CD4-positive, alpha-beta T cell treated with Interleukin-2 at 100 ng/mL for 4 hours (primary cell): ENCODE measurements at places on chromosomes 7 and 10.

GRCh38 chr7:55085511-55086412 is 66.9 kb downstream of the EGFR start:
- no peak for DNase-seq

GRCh38 chr7:68733219-68734153 is 864.8 kb upstream of the AUTS2 start:
- DNase-seq, result no peak

DNA sequence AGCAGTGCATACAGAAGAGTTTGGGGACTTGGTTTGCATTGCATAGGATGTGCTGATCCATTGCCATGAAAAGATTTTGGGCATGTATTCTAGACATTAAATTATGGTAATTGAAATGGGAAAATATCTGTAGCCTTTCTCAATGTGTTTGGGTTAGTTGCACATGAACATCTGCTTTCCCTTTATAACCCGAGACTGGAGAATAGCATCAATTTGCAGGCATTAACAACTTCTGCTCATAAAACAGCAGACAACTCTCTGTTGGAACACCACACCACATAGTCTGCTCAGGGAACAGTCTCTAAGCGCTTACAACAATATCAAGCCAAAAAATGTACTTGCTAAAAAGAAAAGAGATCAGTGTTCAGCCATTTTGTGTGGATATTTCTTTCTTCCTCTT is 1391.1 kb upstream of the LRRTM3 start:
- no peak for DNase-seq

GRCh38 chr7:150641854-150642253 is 9.7 kb upstream of the GIMAP6 start:
- no peak for DNase-seq

DNA sequence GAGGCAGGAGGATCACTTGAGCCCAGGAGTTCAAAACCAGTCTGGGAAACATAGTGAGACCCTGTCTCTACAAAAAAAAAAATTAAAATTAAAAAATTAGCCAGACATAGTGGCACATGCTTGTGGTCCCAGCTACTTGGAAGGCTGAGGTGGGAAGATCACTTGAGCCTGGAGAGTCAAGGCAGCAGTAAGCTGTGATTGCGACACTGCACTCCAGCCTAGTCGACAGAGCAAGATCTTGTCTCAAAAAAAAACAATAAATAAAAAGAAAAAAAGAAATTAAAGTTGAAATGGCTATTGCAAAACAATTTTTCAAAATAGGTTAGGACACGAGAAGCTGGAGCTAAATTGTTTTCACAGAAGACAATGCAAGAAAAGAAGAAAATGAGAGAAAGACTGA is 379.0 kb upstream of the RNF32 start:
- no peak for DNase-seq

DNA sequence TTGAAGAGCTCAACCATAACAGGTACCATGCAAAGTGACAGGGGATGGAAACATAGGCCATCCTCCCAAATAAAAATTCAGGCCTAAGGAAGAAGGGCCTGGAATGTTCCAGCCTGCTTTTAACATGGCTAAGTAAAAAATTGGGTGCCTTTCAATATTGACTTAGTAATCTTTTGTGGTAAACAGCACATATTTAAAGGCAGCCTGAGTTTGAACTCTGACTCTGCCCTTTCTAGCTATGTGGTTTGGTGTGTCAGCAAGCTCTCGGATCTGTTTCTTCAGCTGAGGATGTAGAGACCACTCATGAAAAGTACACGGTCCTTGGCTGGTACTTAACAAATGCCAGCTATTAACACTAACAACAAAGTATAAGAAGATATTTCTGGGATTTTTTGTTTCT is 191.8 kb upstream of the CDCA7L start:
- DNase-seq, result no peak

- DNase-seq, result peak; percentile 38
These were observed 3.0 kb upstream of the BTBD16 start for GRCh38 chr10:122267849-122268737.

DNA sequence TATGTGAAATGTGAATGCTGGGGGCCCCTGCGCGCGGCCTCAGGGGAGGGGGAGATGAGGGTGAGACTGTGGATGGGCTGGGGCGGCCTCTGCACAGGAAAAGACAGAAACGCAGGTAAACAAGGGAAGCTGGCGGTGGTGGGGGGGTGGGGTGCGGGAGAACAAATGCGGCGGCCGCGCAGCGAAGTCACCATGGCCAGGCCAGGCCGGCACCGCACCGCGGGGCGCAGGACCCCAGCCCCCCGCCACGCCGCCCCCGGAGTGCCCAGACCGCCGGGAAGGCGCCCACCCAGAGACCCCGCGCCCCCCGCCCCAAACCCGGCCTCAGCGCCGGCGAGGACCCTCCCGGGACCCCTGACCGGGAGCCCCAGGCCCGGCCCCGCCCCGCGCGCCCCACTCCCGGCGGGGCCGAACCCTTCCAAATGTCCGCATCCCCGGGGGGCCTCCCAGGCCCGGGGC is 14.5 kb upstream of the DNAAF5 start:
- DNase-seq, result no peak

DNA sequence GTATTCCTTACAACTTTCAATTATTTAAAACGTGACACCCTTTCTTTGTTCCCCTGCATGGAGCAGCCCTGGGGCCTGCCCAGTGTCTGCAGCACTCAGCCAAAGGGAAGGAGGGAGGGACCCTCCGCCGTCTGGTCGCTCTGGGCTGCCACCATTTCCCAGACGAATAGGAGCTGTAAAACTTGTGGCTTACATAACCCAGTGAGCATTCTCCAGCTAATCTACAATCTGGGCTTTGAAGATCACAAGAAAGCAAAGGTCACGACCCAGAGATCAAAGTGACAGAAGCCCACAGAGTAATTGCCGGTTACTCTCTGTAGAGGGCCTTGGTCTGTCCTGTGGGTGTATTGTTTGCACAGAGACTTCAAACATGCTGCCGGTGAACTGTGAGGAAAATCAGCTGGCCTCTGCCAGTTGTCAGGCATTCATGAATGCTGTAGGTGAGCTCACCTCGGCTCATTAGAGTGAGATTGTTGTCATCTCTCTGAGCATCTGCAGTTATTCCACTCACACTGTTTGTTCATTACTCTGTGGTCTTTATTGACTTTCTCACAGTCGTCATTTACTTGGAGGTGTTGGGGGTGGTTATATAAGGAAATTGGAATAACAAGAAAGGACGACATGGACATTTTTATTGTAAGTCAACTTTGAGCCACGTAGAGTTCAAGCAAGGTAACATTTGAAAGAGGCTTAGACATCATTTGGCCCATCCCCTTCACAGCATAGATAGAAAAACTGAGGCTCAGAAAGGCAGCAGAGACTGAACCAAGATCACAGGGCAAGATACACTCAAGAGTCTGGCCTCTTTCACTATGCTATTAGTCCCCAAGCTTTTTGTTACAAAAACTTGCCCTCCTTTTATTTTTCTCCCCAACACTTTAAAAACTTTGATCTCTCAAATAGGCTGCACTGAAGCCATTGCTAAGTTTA is 619.8 kb downstream of the LRMDA start:
- no peak for DNase-seq

GRCh38 chr7:24492576-24492975 is 80.7 kb upstream of the PALS2 start:
- no peak for DNase-seq

GRCh38 chr7:152664636-152665035 is 11.3 kb downstream of the XRCC2 start:
- no peak for DNase-seq

- peak; percentile 81 for DNase-seq
These were observed 538 bp downstream of the TRIM8 start for GRCh38 chr10:102644646-102645387.

DNA sequence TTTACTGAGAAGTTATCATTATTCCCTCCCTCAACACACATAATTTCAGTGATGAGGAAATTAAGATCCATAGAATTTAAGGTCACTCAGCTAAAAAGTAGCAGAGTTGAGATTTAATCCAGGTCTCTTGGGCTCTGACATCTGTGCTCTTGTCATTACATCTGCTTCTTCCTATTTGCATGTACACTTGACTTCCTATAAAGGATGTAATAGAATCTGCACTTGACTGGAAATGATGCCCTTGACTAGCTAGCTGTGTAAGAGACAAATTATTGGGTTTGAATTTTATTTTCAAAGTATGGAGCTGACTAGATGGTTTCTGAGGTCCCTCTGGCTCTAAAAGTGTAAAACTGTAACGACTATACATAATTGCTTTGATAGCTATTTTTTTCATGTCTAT is 59.5 kb downstream of the AGK start:
- no peak for DNase-seq

GRCh38 chr10:126097558-126098225 is 201.3 kb downstream of the FANK1 start:
- DNase-seq, result no peak

GRCh38 chr7:155408651-155409586 is 49.0 kb upstream of the EN2 start:
- no peak for DNase-seq

DNA sequence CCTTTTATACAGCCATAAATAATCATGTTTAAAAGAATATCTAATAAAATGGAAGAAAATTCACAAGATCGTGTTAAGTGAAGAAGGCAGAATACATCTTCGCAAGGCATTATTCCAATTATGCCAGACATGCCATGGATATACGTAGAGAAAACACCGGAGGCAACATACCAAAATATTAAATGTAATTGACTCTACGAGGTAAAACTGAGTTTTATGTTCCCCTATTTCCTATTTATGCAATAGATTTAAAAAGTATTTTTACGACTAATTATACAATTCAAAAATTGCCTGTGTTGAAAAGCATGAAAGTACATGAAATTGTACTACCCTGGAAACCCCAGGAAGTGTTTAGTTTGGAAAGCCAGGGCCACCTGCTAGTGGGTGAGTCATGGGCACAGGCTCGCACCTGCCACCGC is 936 bp upstream of the REPIN1 start:
- DNase-seq, result no peak

GRCh38 chr7:131674131-131674530 is 117.7 kb upstream of the PODXL start:
- DNase-seq, result no peak

DNA sequence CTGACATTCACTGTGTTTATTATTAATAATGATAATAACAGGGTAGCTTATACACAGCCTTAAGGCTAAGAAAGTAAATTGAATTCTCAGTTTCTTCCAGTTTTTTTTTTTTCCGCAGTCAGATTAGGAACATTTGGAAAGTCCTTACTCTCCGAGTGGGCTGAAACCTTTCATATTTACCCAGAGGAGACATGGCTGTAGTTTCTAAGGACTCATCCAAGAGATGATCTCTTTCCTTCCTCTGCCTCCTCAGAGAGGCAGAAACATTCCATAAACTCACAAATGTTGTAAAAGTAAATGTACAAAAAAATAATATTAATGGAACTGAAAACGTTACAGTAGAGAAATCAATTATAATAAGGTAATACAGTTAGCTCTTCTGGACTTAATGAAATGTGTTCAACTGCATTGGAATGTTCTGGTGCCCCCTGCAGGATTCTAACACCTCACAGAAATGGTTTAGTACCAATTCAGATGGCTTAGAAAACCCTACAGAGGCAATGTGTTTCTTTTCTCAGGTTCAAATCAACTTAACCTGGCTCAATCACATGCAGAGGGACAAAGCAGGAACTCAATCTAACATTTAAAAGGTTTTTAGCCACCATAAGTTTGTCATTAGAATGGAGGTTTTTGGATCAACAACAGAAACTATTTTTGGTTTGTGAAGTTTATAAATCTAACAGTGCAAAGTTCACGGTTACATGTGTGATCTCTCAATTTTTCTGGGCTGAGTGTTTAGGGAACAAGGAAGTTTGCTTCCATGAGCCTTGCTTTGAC is 71.7 kb downstream of the ICA1 start:
- DNase-seq, result peak; percentile 84

DNA sequence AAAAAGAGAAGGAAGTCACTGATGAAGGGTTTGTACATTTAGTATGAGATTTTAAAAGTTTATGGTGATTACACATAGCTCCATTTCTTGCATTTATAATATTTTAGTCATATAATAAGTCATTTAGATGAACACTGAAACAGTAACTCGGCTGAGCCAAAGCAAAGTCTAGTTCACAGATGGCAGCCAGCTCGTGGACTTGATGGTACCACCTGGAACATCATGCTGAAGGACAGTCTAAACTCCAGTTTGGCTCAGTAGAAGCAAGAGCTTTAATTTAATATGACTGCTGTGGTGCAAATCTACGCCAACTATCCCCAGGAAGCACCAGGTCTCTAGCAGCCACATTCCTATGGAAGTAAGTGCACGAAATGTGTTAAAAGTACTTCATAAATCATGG is 16.4 kb downstream of the SRI start:
- DNase-seq, result no peak

DNA sequence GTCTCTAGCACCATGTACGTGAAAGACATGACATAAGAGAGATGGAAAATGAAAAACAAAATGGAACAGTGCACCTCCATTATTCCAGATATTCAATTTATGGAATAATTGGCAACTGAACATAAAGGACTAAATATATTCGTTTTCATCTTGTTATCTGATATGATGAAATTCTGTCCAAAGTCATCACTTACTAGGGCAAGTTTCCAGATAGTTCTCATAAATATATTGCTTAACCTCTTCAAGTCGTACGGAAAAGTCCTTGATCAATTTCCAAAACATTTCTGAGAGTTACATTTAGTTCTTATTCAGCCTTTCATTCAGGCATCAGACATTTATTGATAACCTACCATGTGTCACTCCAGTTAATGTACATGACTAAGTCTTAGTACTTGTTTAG is 185.2 kb downstream of the HGF start:
- DNase-seq, result no peak

GRCh38 chr10:78688901-78689583 is 379.7 kb upstream of the ZMIZ1 start:
- no peak for DNase-seq

DNA sequence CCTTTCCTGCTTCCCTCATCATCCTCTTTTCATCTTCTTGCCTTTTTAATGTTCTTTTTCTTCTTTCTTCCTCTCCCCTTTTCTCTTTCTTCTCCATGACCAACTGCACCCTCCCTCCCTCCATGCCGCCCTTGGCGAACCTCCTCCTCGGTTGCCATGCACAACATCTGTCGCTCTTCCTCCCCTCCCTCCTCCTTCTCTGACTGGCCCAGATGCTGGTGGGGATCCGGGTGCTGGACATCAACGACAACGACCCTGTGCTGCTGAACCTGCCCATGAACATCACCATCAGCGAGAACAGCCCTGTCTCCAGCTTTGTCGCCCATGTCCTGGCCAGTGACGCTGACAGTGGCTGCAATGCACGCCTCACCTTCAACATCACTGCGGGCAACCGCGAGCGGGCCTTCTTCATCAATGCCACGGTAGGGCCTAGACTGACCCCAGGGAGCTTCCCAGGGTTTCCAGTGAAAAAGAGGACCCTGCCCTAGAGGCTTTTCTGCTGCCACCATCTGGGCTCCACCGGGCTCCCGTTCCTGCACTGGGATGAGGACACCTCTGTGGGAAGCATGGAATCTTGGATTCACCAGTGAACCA is 11.5 kb upstream of the VSIR start:
- no peak for DNase-seq

GRCh38 chr10:109773288-109774120 is 149.8 kb downstream of the XPNPEP1 start:
- DNase-seq, result no peak

- no peak for DNase-seq
These were observed 2.3 kb upstream of the PCGF6 start for GRCh38 chr10:103353281-103353680.
